Stimulated activated CD8-positive, alpha-beta memory T cell treated with anti-CD3 and anti-CD28 coated beads, Interleukin-7, amount 100 ng/mL, for 1 hour (primary cell): ENCODE measurements at places on chromosomes 11 and 22.

DNA sequence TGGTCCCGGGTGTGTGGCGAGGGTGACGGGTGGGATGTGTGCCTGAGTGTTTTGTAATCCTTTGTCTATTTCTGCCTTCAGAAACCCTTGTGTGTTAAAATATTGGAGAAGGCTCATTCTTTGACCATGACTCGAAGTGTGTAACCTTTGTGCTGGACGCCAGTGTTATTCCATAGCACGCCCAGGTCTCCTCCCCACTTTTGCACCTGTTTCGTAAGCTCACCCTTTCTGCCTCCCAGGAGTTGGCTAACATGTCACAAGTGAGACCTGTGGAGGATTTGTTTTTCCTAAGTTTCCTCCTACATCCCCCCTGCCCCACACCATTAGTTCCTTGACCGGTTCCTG lies 382 bp downstream of the C11orf54 start:
- no peak for DNase-seq

- DNase-seq = no peak
Observed at GRCh38 chr11:70631624-70632047, 233.3 kb downstream of the CTTN start.

DNA sequence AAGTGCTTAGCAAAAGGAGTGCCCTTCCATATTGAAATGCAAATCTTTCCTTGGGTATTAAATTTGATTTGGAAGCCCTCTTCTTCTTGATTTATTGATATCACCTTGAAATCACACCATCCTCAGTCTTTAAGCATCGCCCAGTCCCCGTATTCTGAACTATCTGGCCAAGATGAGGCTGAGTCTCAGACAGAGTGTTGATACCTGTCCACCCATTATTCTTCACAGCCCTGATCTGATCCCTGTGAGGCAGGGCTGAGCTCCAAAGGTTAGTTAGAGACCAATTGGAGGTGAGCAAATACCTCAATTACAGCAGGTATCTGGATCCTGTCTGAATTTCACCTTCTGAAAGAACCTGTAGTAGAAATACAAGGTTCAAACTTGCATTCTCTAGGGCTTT lies 326.3 kb downstream of the FAT3 start:
- DNase-seq = no peak

GRCh38 chr11:32894149-32894827 lies 1.7 kb downstream of the QSER1 start:
- DNase-seq = no peak

- DNase-seq = no peak
Observed at GRCh38 chr22:17370026-17370765, 936 bp downstream of the CECR2 start.

- no peak for DNase-seq
Observed at GRCh38 chr22:36256478-36256877, 3.5 kb downstream of the APOL1 start.

GRCh38 chr11:6991227-6991626 lies 28.9 kb downstream of the ZNF214 start:
- no peak for DNase-seq

GRCh38 chr11:2273311-2273710 lies 2.9 kb upstream of the ASCL2 start:
- DNase-seq = no peak

DNA sequence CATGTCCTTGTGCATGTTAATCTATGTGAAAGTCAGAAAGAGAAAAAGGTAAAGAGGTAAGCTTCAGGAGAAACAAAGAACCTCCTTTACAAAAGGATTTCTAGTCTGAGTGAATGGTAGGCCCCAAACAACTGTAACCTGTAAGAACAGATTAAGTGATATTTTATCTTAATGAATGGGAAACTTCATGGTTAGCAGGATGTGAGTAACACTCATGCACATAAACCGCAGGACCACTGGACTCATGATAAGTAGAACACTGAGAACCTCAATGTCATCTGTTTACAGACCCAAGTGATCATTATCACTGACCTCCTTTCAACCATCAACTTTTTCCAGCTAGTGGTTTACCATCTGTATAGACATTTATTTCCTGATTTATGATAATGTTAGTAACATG lies 19.9 kb downstream of the OR8G5 start:
- DNase-seq = no peak

GRCh38 chr11:133834682-133835592 lies 10.4 kb downstream of the SPATA19 start:
- DNase-seq = no peak

DNA sequence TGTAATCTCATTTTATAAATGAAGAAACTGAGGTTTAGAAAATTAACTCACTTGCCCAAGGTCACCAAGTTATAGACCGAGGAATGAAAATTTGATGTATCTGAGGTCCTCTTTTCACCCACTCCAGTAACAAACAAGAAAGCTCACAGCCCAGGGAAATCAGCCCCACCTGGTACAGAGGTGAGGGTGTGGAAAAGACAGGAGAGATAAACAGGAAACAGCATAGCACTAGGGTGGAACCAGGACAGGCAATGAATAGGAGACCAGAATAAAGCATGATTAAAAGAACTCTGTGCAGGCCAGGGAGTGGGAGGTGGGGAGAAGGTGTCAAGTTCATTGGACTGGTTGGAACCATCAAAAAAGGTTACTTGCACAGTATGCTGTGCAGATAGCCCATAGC lies 46.2 kb upstream of the SMCO4 start:
- no peak for DNase-seq

DNA sequence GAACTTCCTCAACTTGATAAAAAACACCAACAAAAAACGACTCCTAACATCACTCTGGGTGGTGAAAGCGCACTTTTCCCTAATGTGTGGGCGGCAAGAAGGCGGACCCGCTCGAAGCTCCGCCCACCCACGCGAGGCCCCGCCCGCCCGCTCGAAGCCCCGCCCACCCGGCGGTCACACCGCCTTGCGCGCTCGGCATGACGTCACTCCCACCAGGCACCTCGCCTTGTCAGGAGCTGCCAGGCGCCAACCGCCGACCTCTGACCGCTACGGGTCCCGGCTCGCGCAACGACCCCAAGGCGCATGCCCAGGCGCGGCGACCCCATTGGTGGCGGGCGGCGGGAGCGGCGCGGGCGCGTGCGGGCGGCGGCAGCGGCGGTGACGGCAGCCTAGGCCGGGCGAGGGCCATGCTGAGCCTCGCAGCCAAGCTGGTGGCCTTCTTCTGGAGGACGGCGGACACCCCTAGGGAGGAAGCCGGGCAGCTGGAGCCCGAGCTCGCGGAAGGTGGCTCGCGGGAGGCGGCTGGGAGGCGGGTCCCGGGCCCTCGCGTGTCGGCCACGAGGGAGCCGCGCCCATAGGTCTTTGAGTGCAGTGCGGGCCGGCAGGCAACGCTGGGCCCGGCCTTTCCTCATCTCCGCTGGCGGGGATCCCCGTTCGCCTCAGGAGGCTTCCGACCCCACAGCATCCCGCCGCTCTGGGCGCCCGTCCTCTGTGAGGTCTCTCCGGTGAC lies at the start of gene MOV10L1:
Gene MOV10L1 (plus strand): TSS at position 325 of the 730 bp plus-strand sequence. CDS start 83 bp downstream, at position 408.
- no peak for DNase-seq

GRCh38 chr11:134532131-134532920 lies 120.3 kb upstream of the B3GAT1 start:
- no peak for DNase-seq

DNA sequence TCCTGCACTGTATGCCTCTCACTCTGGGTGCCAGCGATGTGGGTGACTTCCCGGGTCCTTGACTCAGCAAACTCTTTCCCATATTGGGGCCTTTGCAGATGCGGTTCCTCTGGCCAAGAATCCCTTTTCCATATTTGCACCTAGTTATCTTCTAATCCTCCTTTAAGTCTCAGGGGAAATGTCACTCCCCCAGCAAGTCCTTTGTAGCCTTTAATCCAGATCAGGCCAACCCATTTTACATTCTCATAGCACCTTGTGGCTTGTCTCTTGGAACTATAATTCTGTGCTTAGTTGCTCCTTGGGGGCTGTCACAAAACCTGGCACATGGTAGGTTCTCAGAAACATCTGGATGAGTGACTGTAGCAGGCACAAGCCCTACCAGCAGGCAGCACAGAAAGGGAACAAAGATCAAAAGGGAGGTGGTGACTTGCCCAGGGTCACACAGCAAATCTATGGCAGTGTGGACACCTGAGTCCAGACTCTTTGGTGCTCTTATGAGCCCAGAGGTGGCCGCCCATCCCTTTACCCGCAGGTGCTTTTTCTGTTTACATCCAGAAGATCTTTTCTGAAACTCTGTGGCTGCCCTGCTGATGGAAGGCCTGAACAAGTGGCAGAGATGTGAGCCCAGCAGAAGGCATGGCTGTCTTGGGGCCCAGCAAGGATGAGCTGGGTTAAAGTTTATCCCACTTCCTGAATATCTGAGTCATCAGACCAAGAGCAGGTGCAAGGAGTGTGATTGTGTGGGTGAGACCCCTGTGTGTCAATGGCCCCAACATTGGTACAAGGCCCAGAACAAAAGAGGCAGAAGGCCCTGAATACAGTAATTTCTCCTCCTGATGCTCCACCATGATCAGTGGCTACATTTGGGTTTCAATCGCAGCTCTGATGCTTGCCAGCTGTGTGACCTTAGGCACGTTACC lies 78.6 kb upstream of the GRK3 start:
- DNase-seq = no peak

GRCh38 chr11:134562196-134562595 lies 150.2 kb upstream of the B3GAT1 start:
- DNase-seq = no peak

GRCh38 chr11:7281809-7282208 lies 30.1 kb downstream of the SYT9 start:
- no peak for DNase-seq

DNA sequence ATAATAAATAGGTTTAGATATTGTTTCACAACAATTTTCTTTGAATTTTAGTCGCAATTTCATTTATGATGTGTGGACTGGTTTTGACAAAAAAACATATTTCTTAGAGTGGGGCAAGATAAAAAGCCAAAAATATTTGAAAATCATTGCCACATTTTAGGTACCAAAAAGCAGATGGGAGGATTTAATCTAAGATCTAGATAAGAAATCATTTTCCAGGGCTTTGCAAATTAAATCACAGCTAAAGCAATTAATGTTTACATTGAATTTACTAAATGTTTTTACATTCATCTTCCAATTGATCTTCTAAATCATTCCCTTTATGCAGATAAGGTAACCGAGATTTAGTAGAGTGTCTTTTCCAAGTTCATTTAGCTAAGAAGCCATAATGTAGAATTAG lies 1386.0 kb upstream of the TENM4 start:
- no peak for DNase-seq

DNA sequence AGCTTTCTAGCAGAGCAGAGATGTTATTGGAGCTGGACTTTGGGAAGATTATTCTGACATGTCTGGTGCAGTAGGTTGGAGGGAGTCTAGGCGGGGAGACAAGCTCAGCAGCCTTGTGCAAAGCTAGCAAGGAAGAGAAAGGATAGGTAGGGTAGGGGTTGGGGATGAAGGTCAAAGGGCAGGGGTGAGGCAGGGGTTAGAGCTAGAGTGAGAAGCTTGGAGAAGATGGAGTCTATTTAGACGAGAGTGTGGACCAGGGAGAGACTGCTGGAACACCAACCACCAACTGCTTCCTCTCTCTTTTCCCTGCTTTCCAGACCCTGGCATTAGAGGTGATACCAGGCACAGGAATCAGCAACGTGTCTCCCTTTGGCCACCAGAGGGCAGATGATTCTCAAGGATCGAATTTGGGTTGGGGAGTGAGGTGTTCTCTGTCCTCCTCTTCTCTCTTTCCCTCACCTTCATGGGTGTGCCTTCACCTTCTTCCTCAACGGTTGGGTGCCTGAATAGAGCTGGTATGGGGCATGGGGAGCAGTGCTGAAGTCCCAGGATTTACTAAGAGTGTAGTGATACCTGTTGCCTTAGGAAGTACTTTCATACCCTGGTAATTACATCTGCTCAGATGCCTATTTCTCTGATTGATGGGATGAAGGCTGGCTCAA lies 1.8 kb upstream of the MARK2 start:
- peak; percentile 50 for DNase-seq

- DNase-seq = no peak
Observed at GRCh38 chr11:65887723-65888162, 528 bp downstream of the FIBP start.

DNA sequence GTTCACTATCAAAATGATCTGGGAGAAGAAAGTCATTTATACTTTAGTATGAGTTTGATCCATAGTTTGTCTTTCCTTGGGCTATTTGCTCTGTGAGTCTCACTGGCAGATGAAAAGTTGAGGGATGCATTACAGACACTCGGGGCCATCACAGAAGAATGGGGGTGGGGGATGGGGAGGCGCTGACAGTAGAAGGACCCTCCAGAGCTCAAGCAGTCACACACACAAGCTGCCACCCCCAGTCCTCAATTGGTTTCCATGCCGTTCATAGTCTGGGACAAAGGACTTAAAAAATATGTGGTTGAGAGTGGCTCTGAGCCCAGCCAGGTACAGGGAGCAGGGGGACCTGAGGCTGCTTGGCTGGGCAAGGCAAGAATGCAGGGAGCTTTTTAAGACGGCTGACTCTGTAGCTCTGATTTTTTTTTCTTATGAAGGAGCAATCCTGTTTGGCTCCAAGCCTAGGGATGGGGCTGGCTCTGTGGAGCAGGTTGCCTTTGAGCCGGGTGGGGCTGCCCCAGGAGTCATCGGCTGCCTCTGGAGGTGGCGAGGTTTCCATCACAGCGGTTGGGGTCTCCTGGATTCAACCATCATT lies 13.3 kb upstream of the ANO1 start:
- DNase-seq = no peak

- no peak for DNase-seq
Observed at GRCh38 chr11:108958368-108959104, 293.7 kb downstream of the DDX10 start.

DNA sequence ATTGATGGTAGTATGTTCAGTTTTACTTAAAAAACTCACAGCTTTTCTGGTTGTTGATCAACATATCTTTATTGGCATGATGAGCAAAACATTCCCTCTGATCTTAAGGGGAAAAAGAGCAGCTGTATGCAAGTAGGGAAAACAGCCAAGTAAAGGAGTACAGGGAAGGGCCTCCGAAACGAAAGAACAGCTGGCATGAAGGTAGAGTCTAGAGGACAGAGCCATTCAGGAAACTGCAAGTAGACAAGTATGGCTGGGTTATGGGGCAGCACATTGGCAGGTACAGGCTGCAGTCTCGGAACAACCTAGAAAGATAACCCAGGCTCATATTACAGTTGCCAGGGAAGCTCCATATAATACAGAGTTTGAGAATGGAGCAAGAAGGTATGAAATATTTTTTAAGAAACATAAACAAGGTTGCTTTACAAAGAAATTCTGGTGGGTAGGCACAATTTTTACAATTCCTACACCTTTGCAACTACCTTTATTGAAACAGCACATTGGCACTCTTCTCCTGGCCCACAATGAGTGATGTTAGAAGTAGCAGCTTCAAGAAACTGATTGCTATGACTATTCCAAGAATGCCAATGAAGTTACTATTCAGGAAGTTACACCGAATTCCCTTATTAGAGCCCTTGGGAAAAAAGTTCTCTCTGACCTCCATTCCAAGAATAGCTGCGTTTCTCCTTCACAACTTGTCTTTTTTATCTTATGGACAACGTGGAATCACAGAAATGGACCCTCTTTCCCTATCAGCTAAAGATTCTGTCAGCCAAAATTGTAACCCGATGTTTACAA lies 45.2 kb downstream of the LGR4 start:
- no peak for DNase-seq
